ENCODE measurements at places on chromosomes 3 and 15.

DNA sequence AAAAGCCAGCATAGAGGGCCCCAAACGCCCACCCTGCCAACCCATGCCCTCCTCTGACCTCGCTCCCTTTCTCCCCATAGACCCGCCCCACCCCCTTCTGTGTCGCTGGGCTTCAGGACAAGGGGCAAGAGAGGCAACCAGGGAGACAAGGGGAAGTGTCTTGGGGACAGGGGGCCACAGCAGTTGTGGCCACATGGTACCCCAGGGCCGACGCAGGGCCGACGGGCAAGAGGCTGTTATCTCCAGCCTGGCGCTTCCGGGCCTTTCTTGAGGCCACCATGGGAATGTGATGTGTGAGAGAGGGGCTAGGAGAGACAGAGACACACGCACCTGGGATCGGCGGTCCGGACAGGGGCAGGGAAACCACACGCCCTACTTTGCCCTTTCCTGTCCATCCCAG lies 3.4 kb upstream of the HAPLN3 start:
- peak overlapping the region; percentile 81 for H3K27ac ChIP-seq
- no peaks in the 10 kb centered on the region for H3K27me3 ChIP-seq
- no peak overlapping the region for H3K4me3 ChIP-seq
- H3K4me1 ChIP-seq: peaks cover 77% of the 10 kb centered on the region
- DNase-seq: no peak

DNA sequence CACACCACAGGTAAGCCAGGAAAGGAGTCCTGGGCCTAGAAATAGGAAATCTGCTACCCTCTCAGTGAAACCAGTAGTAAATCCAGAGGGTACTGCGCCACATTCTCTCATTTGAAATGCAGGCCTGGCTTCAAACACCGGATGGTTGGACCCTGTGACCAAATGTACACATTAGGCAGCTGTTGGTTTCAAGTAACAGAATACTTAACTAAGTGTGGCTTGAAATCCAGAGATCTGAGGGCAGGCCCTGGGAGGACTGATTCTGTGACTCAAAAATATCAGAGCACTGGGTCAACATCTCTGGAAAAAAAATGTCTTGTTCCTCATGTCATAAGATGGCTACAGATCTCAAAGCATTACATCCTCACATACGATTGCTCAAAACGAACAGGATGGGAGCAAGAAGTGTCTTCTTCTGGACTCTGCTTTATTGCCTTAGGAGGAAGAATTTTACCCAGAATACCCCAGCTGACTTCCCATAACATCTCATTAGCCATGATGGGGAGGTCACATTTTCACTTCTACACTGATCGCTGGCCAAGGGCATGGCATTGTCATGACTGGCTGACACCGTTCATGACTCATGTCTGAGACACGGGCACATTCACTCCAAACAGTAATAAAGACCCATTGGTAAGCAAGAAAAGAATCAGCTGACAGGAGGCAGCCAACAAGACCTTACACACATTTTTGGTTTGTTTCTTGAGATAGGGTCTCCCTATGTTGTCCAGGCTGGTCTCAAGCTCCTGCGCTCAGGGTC lies 166.0 kb downstream of the ARRDC4 start:
- H3K4me3 ChIP-seq: no peak overlapping the region
- no peak overlapping the region for H3K27ac ChIP-seq
- no peaks in the 10 kb centered on the region for H3K36me3 ChIP-seq
- H3K4me1 ChIP-seq: no peaks in the 10 kb centered on the region
- DNase-seq: no peak

GRCh38 chr3:191648787-191649186 lies 187.8 kb downstream of the PYDC2 start:
- no peaks in the 10 kb centered on the region for H3K4me1 ChIP-seq
- H3K4me3 ChIP-seq: no peak overlapping the region
- no peak for DNase-seq
- H3K27me3 ChIP-seq: no peaks in the 10 kb centered on the region

GRCh38 chr3:11300970-11301369 lies 28.8 kb downstream of the ATG7 start:
- H3K27me3 ChIP-seq: no peaks in the 10 kb centered on the region
- H3K27ac ChIP-seq: no peak overlapping the region
- peaks cover 17% of the 10 kb centered on the region for H3K36me3 ChIP-seq
- H3K4me3 ChIP-seq: no peak overlapping the region

GRCh38 chr3:14275962-14276909 lies 97.6 kb downstream of the LSM3 start:
- H3K27ac ChIP-seq: no peak overlapping the region
- no peaks in the 10 kb centered on the region for H3K36me3 ChIP-seq
- DNase-seq: no peak
- no peaks in the 10 kb centered on the region for H3K27me3 ChIP-seq
- H3K4me1 ChIP-seq: no peaks in the 10 kb centered on the region

DNA sequence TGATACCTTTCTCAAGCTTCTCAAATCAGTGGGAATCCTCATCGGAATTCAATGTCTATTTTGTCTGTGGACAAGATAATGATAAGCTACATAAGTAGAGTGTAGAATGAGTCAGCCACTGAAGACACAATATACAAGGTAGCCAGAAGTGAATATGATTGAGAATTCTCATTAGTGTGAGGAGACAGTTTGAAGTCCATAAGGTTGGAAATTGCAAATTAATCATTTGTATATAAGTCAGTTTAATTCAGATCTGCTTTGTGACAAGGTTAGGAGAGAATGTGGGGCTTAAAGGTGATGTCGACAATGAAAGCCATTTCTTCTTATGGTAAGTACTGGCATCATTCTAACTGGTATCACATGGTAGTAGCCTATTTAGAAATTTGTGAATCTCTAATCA lies 4.2 kb downstream of the ARPP21 start:
- no peak overlapping the region for H3K4me3 ChIP-seq
- DNase-seq: no peak
- H3K27ac ChIP-seq: no peak overlapping the region
- H3K4me1 ChIP-seq: no peaks in the 10 kb centered on the region
- no peaks in the 10 kb centered on the region for H3K36me3 ChIP-seq

- H3K4me1 ChIP-seq: peaks cover 3% of the 10 kb centered on the region
- H3K4me3 ChIP-seq: no peak overlapping the region
- H3K27me3 ChIP-seq: no peaks in the 10 kb centered on the region
- H3K27ac ChIP-seq: no peak overlapping the region
These were observed 18.3 kb downstream of the MYZAP start for GRCh38 chr15:57609805-57610529.

DNA sequence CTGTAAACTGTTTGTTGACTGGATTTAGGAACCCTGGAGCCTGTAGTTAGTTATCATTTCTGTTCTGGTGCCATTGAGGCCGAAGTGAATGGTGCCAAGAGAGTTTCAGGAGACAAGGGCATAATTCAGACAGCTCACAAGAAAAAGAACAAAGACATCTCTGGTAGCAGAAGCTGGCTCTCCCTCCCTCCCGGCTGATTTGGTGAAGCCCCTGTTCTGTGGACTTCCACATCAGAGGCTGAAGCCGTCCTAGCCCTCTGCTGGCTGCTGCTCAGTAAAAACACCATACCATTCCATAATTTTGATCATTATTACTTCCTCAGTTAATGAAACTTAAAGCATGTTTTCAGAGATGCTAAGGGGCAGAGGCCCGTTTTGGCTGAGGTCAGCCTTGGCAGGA lies 381.2 kb upstream of the WNT5A start:
- no peaks in the 10 kb centered on the region for H3K36me3 ChIP-seq
- no peak overlapping the region for H3K27ac ChIP-seq
- no peaks in the 10 kb centered on the region for H3K4me1 ChIP-seq

GRCh38 chr3:57652203-57652602 lies 40.7 kb downstream of the DENND6A start:
- peaks cover 25% of the 10 kb centered on the region for H3K36me3 ChIP-seq
- no peak for DNase-seq
- no peak overlapping the region for H3K27ac ChIP-seq
- no peaks in the 10 kb centered on the region for H3K4me1 ChIP-seq

DNA sequence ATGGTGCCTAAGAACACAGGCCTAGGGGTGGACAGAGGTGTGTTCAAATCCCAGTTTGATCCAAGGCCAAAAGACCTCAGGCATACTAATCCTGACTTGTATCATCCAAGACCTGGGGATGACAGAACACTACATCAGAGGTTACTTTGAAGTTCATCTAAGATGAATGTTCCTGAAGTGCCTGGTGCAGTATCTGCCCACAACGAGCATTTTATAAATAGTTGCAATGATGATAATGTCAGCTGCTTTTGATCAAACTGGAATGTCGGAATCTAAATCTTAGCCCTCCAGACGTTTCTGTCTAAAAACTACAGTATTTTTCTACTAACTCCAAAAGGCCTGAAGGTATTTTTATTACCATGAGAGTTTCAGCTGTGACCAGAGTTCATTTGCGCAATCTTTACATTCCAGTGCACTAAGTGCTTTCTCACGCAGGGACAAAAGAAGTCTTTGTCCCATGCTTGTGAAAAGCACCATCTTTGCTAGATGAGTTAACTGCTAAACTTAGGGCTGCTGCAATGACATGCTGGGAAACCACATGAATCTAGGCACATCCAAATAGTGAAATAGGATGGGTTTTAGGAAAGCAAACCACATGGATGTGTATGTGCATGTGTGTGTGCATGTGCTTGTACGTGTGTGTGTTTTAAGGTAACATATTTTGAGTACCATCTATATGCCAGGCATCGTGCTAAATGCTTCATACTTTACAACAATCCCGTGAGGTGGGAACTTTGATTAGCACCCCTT lies 18.1 kb downstream of the ANXA2 start:
- H3K4me1 ChIP-seq: peaks cover 80% of the 10 kb centered on the region
- H3K36me3 ChIP-seq: peaks cover 63% of the 10 kb centered on the region
- H3K4me3 ChIP-seq: no peak overlapping the region
- no peaks in the 10 kb centered on the region for H3K27me3 ChIP-seq

GRCh38 chr3:4234889-4235288 lies 68.3 kb upstream of the SETMAR start:
- no peak overlapping the region for H3K4me3 ChIP-seq
- DNase-seq: no peak
- no peaks in the 10 kb centered on the region for H3K27me3 ChIP-seq
- H3K4me1 ChIP-seq: no peaks in the 10 kb centered on the region

GRCh38 chr3:62467966-62468722 lies 94.8 kb upstream of the FEZF2 start:
- no peaks in the 10 kb centered on the region for H3K36me3 ChIP-seq
- no peak overlapping the region for H3K4me3 ChIP-seq
- H3K27ac ChIP-seq: no peak overlapping the region
- peaks cover 2% of the 10 kb centered on the region for H3K4me1 ChIP-seq
- DNase-seq: no peak
